ENCODE measurements at places on chromosomes 2 and 18.

- no peak for DNase-seq
Observed at GRCh38 chr2:192969055-192969454, 774.3 kb upstream of the TMEFF2 start.

GRCh38 chr2:77391119-77391518 lies 131.1 kb downstream of the LRRTM4 start:
- no peak for DNase-seq

DNA sequence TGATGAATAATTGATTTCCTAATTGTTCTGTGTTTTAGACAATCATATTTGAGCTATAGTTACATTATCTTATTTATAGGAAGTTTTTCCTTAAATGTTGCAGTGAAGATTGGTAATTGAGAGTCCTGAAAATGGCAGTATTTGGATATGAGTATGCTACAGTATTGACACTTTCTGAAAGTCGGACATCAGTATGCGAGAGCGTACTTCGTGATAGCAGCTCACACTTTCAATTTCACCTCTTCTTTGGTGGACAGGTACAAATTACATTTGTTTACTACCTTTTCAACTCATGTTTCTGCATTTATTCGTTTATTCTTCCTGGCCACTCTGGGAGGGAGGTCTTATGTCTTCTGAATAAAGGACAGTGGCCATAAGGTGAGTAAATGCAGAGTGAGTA lies 38.7 kb downstream of the EML4 start:
- DNase-seq = no peak

GRCh38 chr2:230643576-230644291 lies 68.9 kb upstream of the CAB39 start:
- DNase-seq = no peak

GRCh38 chr2:169291517-169291916 lies 70.8 kb downstream of the LRP2 start:
- DNase-seq = no peak

DNA sequence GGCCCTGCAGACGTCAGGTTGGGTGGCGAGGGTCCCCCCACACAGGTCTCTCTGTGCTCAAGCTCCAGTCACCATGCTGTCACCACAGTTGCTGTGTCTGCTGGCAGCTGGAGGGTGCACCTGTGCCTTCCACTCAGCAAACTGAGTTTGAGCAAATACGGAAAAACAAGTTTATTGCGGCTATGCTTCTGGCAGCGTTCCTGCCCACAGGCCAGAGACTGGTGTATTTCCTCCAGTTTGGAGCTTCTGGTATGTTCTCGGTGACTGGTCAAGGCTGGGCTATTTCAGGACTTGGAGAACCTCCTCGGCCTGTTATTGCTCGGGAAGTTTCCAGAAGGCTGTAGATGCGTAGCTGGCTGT lies 132.6 kb downstream of the SEPTIN10 start:
- DNase-seq = no peak

DNA sequence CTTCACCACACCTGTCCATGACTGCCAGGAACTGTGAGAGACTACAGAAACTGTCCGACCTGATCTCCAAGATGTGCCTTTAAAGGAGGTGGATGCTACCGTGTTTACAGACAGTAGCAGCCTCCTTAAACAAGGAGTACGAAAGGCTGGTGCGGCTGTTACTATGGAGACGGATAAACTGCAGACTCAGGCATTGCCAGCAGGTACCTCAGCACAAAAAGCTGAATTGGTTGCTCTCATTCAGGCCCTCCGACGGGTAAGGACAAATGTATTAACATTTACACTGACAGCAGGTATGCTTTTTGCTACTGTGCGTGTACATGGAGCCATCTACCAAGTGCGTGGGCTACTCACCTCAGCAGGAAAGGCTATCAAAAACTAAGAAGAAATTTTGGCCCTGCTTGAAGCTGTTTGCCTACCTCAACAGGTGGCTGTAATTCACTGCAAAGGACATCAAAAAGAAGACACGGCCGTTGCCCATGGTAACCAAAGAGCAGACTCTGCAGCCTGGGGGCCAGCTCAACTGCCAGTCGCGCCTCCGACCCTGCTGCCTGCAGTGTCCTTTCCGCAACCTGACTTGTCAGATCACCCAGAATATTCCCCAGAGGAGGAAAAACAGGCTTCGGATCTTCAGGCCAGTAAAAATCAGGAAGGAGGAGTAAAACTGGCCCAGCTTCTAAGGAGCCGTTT lies 30.9 kb downstream of the SKA1 start:
- DNase-seq = no peak

GRCh38 chr2:234630801-234631261 lies 133.9 kb upstream of the ARL4C start:
- no peak for DNase-seq

DNA sequence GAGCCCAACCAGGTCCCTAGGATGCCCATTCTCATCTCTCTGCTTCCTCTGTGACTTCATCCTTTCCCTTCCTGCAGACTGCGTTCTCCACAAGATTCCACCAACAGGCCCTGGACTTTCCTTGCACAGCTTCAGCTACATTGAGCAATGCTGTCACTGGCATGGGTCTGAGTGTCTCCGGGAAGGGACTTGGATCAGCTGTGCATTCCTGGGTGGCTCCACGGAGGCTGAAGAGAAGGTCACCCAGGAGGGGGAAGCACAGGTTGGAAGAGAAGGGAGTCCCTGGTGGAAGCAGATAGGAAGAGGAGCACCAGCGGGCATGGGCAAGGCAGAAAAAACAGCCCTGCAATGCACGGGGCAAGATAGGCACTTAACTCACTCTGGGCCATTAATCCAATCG lies 140.5 kb downstream of the UXS1 start:
- DNase-seq = no peak

GRCh38 chr2:41621095-41621494 lies 426.7 kb upstream of the PKDCC start:
- DNase-seq = no peak

DNA sequence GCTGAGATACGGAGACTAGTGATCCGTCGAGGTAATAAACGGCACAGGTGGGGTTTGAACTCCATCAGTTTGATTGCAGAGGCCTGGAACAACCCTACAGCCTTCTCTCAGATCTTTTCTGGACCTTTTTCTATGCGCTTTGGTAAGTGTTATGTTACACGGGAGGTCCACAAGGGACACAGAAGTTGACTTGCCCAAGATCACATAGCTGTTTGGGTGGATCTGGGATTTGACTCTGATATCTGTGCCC lies 1.1 kb upstream of the DNPEP start:
- DNase-seq = no peak

- no peak for DNase-seq
Observed at GRCh38 chr18:22417496-22418188, at the start of gene CTAGE1. Gene CTAGE1, minus strand, starts transcription at chr18:22417915. Its CDS starts 104 bp downstream, at chr18:22417811.

GRCh38 chr18:52615943-52616342 lies 275.9 kb downstream of the DCC start:
- no peak for DNase-seq

GRCh38 chr2:209388446-209389037 lies 35.3 kb upstream of the MAP2 start:
- DNase-seq = no peak

DNA sequence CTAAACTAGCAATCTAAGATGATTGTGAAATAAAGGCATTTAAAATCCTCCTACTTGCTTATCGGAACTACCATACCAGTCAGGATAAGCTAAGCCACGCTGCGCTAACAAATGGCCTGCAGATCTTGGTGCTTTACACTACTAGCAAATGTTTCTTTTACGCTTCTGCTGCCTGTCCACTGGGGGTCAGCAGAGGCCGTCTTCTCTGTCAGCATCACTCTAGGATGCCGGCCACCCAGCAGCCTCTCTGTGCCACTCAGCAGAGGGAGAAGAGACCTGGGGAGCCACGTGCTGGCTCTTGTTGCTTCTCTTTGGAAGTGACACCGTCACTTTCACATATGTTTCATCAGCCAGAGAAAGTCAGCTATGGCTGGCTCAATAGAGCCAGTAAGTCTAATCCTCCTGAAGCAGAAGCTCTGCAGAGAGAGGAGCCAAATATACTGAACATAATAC lies 36.6 kb downstream of the COPS8 start:
- DNase-seq = no peak

GRCh38 chr2:232473467-232473890 lies 14.2 kb downstream of the ECEL1 start:
- DNase-seq = no peak

DNA sequence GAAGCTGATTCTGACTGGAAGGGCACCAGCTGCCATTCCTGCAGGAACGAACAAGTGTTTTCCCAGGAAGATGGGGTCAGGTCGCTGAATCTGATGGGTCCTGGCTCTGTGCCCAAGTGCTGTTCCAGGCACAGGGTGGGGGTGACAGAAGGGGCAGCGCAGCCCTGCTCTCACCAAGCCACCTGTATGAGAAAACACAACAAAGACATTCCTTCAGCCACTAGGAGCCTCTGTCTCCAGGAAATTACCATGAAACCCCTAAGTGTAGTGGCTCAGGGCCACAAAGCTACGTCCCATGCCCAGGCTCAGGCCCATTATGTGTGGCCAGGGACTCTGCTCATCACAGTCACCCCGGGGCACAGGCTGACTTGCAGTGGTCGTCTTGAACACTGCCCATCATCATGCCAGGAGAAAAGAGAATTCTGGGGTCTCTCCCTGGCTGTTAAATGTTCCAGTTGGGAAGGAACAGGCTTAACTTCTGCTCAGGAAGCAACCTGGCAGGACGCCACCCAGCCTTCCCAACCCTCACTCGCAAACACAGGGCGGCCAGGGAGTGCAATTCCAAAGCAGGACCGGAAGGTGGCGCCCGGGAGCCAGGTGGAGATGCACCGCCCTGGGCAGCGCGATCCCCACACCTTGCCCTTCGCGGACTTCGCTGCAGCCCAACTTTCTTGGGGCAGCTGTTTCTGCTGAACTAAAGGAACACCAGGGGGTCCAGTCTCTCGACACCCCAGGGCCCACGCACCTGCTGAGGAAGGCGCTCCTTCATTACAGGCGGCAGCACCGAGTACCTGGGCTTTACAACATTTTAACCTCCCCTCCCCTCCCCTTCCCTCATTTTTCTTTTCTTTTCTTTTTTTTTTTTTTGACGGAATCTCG lies 11.0 kb upstream of the SFTPB start:
- DNase-seq = peak; percentile 55

DNA sequence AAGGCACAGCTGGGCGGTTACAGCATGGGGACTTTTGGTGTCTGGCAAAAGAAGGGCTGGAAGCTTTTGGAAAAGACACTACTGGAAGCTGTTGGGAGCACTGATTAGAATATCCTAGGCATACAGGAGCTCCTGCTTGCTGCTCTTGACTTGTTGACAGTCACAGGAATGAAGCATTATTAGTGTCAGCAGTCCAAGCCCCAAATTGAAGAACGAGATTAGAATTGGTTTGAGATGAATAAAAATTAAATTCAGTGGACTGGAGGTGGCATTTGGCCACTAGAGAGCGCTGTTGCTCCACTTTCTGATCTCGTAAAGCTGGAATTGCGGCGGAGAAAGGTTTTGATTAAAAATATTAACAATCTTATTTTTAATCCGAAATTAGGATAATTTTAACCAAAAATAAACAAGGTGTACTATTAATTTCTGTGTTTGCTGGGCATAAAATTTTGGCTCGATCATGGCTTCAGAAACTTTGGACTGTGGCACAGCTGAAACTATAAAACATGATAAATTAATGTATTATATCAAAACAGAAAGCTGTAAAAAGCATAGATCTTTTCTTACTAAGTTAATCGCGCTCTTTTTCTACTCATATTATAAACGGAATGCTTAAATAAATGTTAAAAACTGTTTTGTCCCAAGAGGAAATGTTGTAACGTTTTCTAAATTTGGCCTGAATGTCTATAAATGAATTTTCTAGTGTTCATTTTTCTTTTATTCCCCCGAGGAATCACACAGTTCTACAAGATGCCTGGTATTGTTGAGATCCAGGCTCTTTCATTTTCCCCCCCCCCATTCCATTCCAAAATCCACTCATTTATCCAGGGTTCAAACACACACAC lies 2.4 kb upstream of the HOXD8 start:
- DNase-seq = peak; percentile 60

DNA sequence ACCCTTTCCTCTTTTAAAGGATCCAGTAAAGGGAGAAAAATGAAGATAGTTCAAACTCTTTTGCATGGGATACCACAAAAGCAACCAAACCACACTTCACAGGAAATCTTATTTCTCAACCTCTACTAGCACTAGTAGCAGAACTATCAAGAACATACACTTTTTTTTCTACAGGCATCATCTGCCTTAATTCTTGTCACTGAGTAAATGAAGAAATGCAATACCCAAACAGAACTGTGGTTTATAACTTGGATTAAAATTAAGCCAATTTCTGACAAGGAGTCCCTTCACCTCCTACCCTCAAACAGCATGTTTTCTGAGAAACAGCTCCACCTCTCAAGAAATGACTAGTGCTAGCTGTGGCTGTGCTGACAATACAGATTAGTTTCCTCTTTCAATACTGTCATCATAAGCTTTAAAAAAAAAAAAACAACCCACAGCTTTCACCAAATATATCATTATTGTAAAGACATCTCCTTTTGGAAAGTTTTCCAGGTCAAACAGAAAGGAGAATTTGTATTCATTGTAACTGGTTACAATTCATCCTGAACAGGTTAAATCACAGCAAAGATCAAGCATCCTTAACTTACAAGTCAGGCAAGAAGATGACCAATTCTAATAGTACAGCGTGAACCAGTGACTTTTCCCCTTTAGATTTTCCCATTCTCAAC lies 44.4 kb downstream of the PTPN2 start:
- no peak for DNase-seq

DNA sequence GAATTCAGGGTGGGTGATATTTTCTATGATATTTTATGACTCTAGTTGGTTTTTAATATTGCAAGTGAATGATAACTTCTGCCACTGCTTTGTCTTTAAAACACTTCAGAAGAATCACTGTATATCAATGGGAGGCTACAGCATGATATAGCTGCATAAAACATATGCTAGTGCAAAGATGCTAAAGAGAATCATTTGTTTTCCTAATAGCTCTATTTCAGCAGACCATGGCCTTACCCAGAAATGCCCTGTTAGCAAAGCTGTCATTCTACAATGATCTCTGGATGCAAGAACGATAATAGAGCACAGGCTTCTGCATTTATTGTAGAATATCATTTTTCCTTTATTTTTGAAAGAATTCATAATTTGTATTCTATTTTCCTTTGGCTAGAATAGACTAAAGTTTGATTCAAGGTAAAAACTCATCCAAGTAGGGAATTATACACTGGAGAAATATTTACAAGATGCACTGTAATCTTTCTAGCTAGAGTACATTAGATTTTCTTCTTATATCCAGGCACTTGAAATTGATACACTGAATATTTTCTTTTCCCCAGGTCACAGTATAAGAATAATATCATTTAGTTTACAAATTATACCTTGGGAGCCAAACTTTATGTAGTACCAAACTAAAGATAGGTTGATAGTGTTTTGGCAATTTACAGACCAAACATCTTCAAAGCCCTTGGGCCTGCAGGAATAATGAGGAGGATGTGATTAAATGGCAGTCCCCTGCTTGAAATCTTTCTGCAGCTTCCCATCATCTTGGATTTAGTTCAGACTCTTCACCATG lies 252.6 kb upstream of the LINC00305 start:
- DNase-seq = no peak

- no peak for DNase-seq
Observed at GRCh38 chr2:229740279-229740678, 25.9 kb upstream of the DNER start.

- DNase-seq = no peak
Observed at GRCh38 chr2:238326801-238327365, 6.6 kb downstream of the TRAF3IP1 start.

GRCh38 chr2:231780123-231780908 lies 766 bp downstream of the PDE6D start:
- DNase-seq = no peak
